Right kidney (tissue), 9 donors: ENCODE measurements at places on chromosomes 2 and 18.

DNA sequence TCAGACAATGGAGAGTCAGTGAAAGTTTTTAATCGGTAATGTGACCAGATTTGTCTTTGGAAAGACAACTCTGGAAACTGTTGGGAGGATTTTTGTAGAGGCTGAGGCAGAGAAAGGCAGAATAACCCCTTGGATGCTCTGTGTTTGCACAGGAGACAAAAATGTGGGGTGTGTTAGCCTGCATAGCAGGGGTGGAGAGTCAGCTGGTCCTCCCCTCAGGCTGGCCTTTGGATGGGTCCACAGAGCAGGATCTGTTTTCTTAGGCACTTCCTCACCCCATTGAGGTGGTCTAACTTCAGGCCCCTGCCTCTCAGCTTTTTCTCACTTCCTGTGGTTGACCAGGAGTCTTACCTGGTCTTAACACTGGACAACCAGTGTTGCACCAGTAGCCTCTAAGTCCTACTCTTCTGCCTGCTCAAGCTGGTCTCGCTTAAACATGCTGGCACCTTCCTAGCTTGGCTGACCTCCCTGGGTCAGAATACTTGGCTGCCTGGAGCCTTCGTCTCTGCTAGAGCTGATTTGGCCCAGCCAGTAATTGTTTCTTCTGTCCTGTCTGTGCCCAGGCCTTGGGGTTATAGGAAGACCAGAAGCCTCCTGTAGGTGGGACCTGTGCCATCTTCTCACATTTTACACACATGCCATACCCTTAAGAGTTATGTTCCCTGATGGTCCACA, 259.8 kb upstream of the RASGRP3 start:
- DNase-seq = no peak

DNA sequence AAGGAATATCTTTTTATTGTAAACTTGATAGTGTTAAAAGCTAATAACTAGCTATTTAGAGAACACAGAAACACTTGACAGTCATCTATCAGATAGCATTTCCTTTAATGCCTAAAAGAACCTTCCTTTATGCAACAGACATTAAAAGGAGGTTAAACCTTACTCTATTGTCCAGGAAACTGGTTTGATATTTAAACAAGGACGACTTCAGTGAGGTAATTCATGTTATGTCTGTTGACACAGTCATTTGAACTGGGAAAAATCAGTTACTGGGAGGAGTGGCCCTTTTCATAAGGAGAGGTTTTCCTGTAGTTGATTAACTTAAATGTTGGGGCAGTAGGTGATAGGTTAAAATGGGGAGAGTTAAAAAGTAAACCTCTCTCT, 6.7 kb downstream of the TGIF1 start:
- DNase-seq = no peak

- DNase-seq = no peak
Observed at GRCh38 chr2:206211657-206212255, 52.1 kb downstream of the EEF1B2 start.

GRCh38 chr2:126367361-126367760, 288.6 kb upstream of the GYPC start:
- DNase-seq = no peak

- DNase-seq = no peak
Observed at GRCh38 chr2:161136696-161137324, 23.4 kb upstream of the TANK start.

DNA sequence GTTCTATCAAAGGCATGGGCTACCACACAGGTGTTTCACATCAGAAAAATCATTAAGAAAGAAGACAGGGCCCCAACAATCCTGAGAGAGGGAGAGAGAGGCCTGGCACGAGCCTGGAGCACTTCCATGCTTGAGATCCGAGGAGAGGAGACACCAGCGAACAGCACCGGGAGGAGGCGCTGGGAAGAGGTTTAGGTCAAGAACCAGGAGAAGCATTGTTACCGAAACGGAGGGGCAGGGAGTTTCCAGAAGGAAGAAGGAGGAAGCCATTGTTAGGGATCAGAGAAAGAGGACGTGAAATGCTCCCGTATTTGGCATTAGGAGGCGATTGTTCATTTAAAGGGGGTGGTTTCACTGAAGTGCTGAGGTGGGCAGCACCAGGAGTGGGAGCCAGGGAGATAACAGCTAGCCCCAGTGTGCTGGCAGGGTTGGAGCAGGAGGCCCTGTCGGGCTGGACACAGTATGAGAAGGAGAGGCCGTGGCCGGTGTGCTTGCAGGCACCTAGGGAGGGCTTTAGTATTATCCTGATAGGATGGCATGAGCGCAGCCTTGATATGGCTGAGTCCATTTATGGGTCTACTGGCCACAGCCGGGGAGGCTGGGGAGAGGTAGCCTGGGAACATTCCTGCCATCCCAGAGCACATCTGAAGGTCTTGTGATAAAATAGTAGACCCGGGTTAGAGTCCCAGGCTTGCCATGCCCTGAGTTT, 244.9 kb downstream of the KLHL29 start:
- DNase-seq = peak; percentile 56

- DNase-seq = no peak
Observed at GRCh38 chr2:82412021-82412420, 2047.1 kb downstream of the SUCLG1 start.

DNA sequence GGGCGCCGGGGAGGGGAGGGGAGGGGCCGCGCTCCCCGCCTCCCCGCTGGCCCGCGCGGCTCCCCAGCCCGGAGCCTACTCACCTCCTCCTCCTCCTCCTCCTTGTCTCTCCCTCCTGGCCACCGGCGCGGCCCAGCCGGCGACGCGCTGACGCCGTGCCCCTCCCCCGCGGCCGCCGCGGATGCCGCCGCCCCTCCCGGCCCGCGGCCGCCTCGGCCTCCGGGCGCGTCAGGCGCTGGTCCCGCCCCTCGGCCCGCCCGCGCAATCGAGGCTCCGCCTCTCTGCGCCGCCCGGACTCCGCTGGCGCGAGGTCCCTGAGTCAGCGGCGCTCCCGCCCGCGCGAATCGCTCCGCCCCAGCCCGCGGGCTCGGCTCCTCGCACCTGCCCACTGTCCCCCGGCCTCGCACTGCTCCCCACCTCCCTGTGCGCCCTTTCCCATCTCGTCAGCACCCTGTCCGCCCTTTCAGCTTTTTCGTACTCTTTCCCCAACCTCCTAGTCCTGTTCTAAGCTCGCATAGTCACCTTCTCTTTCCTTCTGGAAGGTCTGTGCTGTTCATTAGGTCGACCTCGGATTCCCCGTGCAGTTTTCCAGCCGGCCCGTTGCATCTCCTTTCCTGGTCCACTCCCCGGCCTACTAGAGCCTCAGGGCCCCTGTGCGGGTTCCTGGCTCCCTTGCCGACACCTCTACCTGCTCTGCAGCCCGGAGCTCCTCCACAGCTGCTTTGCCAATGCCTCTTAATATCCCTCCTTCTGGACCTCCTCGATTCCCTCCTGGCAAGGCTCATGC, 187.4 kb downstream of the ZEB2 start:
- peak; percentile 93 for DNase-seq

- no peak for DNase-seq
Observed at GRCh38 chr2:99421469-99421868, 68.3 kb downstream of the REV1 start.

DNA sequence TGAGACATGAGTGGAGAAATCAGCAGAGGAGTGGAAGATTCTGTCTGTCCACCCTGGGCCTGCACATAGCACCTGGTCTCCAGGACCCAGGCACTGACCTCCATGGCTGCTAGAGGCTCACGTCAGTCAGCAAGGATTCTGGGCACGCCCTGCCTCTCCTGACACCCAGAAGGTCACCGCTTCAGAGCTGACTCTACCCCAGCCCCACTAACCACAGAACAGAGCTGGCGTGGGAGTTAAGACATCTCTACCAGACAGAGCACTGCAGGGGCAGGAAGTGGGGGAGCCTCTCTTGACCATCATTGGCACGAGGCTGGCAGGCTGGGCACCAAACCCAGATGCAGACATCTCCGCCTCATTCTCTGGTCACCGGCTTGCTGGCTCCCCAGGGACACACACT, 3.0 kb downstream of the ADCY3 start:
- no peak for DNase-seq
